ENCODE measurements at places on chromosomes 2 and 18.

DNA sequence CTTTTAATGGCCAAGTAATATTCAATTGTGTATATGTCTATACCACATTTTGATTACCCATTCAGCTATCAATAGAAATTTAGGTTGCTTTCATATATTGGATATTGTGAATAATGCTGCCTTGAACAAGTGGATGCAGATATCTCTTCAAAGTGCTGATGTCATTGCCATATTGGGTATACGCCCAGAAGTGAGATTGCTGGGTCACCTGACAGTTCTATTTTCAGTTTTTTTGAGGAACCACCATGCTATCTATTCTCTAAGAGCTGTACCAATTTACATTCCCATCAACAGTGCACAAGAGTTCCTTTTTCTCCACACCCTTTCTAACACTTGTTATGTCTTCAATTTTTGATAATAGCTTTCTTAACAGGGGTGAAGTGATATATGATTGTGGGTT lies 306.9 kb downstream of the ZNF516 start:
- DNase-seq: no peak

- DNase-seq: no peak
Observed at GRCh38 chr2:152387041-152387440, 52.1 kb downstream of the FMNL2 start.

GRCh38 chr18:57078614-57079013 lies 68.3 kb upstream of the BOD1L2 start:
- DNase-seq: no peak

DNA sequence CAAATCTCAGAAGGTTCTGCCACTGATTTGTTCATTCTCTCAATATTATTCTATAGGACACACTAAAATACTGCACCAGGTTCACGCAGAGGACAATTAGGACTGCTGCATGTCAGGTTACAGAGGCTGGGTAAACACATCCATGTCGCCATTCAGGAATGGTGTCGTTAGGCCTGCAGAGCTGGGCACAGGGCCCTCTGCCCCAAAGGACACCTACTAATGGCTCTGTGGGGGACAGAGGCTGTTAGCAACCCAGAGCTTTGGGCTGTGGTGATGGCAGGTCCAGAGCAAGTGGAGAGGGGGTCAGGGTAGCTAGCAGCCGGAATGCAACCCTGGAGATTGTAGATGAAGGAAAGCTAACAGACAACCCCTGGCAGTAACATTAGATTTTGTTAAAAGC lies 115.9 kb downstream of the TTC32 start:
- DNase-seq: no peak

DNA sequence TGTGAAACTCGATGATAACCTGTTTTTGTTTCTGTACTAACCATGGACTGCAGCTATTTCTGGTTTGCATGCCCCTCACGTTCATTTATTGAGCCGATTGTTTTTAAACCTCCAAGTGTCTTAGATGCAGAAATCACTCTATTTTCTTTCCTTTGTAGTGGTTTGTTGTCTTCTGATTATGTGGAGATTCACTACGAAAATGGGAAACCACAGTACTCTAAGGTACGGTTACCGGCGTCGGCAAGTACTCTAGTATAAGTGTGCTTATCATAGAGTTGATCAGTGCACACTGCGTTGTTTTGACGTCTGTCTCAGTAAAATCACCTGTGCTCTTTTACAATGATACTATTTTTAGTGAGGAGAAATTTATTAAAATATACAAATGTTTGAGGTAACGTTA lies 87.4 kb downstream of the ADAM23 start:
- peak; percentile 5 for DNase-seq

DNA sequence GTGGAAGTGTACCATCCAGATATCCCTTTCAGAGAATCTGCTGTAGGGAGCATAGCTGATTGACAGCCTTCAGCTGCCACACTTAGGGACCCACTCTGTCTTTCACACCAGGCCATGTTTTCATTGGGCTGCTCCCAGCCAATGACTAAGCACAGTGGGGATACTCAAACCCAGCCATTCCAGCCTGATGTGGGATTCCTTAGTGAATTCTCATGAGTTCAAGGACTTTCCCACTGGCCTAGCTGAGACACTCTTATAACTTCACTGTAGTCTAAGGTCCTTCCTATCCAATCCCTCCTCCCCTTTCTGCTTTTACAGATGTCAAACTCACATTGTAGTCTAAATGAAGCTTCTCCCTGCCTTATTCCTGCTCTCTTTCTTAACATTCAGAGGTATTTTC lies 201.2 kb downstream of the PIK3C3 start:
- no peak for DNase-seq

GRCh38 chr2:106191511-106192016 lies 2.5 kb downstream of the UXS1 start:
- no peak for DNase-seq

- DNase-seq: no peak
Observed at GRCh38 chr18:76145521-76146376, 349.3 kb downstream of the ZNF516 start.

DNA sequence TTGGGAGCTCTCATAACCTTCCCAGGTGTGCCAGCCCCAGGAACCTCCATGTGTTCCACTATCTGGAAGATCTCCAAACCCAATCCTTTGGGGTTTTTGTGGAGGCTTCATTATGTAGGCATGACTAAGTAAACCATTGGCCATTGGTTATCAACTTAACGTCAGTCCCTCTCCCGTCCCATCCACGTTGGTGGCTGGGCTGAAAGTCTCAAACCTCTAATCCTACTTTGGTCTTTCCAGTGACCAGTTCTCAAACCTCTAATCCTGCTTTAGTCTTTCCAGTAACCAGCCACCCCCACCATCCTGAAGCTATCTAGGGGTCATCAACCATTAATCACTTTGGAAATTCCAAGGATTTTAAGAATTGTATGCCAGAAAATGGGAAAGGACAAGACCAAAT lies 704.7 kb upstream of the TMEFF2 start:
- no peak for DNase-seq

- DNase-seq: peak; percentile 4
Observed at GRCh38 chr18:25921677-25922421, 168.6 kb downstream of the SS18 start.

GRCh38 chr18:2850816-2851215 lies 4.0 kb downstream of the EMILIN2 start:
- DNase-seq: no peak

DNA sequence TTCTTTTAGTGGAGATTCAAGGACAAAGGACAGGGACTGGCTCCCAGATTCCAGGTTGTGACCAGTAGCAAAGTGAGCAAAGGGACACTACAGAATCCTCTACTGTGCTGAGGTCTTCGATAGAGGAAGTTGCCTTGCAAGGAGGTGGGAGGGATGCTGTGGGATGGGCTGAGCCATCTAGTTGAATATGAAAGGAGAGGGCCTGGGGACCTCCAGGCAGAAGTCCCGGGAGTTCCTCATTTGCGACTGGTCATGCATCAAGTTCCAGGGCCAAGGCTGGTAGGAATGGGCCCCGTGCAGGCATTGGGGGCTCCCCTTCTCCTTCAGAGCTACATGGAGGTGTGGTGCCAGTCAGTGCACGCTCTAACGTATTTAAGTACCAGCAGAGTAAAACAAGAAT lies 12.6 kb upstream of the PROM2 start:
- DNase-seq: no peak

GRCh38 chr2:16130906-16131400 lies 190.6 kb downstream of the MYCN start:
- no peak for DNase-seq

DNA sequence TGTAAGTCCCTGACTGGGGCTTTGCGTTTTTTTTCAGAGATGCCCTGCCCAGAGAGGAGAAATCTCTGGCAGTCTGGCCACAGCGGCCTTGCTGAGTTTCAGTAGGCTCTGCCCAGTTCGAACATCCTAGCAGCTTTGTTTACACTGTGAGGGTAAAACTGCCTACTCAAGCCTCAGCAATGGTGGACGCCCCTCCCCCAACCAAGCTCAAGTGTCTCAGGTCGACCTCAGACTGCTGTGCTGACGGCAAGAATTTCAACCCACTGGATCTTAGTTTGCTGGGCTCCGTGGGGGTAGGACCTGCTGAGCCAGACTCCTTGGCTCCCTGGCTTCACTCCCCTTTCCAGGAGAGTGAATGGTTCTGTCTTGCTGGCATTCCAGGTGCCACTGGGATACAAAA lies 31.7 kb downstream of the L3MBTL4 start:
- DNase-seq: no peak

- no peak for DNase-seq
Observed at GRCh38 chr2:214747992-214748391, 61.5 kb downstream of the BARD1 start.

DNA sequence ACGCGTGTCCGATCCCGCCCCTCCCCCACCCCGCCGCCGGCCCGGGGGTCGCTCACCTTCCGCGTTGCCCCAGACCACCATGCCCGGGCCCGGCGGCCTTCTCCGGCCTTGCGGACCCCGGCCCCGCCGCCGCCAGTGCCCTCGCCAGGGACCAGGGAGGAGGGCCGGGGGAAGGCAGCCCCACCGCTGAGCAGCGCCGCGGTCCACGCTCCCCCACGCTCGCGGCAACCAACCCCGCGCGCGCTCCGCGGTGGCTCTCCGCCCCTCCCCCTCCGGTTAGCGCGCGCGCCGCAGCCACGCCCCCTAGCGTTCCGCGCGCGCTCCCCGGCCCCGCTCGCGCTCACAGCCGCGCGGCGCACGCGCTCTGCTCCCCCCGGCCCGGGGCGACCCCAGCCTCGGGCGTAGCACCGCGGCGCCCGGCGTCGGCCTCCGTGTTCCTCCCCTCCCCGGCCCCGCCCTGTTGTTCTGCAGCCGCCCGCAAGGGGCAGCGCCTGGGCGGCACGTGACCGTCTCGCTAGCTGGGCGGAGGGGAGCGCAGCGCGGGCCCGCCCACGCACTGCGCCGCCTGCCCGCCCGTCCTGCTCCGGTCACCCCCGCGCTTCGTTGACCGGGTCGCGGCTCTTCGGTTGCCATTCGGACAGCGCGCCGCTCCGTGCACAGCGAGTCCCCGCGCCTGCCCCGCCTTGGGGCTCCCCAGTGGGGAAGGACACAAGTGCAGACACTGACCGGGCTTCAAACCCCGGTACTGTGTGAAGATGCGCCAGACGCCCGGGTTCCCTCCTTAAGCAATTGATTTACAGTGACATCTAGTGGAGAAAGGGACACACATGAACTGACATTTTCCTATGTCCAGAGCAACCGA lies at the start of gene REV1:
TSS of gene REV1 (minus strand) at position 257 of the 862 bp plus-strand sequence. CDS start 25,042 bp downstream, outside the sequence.
- DNase-seq: peak; percentile 92

GRCh38 chr18:69177702-69178101 lies 223.0 kb upstream of the DOK6 start:
- DNase-seq: no peak

GRCh38 chr2:215692387-215693079 lies 256.7 kb upstream of the FN1 start:
- DNase-seq: no peak

DNA sequence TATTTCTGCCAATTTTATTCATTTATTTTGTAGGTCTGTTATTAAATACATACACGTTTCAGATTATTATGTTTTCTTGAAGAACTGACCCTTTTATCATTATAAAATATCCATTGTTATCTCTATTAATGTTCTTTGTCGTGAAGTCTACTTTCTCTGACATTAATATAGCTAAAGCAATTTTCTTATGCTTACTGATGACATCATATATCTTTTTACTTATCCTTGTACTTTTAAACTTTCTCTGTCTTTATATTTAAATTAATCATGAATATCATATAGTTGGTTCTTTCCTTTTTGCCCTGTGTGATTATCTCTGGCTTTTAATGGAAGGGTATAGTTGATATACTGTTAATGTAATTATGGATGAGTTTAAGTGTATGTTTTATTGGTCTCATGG lies 36.5 kb upstream of the SLC9A2 start:
- DNase-seq: no peak

GRCh38 chr2:24360963-24361330 lies 611 bp upstream of the ITSN2 start:
- no peak for DNase-seq

DNA sequence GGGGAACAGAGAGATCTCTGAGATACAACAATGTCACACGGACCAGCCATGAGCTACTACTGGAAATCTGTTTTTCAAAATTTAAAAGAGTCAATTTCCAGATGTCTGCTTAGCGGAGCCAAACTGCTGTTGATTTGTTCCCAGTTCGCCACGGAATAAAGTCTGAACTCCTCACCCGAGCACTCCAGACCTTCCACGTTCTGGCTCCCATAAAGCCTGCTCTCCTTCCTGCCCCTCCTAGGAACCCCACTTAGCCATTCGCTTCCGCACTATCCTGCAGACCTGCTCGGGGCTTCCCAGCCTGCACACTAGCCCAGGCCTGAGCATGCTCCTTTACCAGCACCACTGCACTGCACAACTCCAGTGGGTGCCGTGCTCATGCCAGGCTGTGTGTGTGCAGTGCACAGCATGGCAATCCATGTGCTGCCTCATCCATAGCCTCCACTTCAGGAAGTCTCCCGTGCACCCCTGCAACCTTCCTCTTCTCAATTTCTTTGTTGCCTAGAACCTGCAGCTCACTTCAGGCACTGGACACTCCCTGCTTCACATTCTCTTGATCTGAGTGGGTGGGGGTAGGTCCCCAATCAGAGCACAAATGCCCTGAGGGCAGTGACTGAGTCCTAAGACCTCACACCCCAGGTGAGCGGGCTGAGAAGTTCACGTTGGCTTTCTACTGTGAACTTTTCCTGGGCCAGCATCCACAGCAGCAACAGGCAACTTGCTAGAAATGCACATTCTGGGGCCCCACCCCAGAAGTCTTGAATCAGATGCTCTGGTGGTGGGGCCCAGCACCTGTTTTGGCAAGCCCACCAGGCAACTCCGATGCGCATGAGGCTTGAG lies 53.7 kb downstream of the ZBTB7C start:
- no peak for DNase-seq

GRCh38 chr2:30711646-30712085 lies 95.6 kb downstream of the CAPN13 start:
- peak; percentile 62 for DNase-seq

DNA sequence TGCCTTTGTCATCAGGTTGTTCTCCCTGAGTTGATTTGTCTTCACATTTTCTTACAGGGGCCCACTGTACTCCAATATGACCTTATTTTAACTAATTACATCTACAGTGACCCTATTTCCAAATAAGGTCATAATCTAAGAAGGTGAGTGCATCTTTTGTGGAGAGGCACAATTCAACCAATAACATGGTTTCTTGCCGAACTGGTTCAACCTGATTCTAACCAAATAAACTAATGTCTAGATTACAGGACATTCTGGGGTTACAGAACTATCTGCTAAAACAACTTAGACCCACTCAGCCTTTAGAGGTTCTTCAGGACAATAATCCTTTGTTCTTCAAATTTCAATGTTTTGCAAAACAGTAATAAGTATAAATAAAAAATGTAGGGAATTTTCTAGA lies 496.5 kb upstream of the SOX11 start:
- DNase-seq: no peak

- DNase-seq: no peak
Observed at GRCh38 chr2:192887337-192887736, 692.6 kb upstream of the TMEFF2 start.

DNA sequence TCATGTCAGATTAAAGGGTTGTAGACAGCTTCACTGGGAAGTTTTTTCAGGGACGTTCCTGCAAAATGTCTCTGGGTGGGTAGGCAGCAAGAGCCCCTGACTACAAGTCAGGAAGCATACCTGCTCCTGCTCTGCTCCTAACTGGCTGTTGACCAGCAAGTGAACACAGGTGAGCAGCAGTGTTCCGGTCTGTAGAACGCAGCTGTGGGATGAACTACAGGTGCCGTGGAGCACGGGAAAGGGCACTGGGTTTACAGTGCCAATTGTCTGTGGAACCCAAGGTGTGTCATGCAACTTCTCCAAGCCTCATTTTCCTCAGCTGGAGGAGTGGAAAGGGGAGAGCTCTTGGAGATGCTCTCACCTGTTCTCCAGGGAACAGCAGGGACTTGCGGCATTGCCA lies 6.6 kb downstream of the ASB18 start:
- DNase-seq: no peak

Measured in activated T-helper 1 cell treated with Interleukin-2 at 50 U/mL for 16 hours (primary cell).